ENCODE measurements at places on chromosomes 6 and 20. TPM values are rescaled to one million over a fixed set of nuclear protein-coding genes. Genes with fewer than 3 reads are reported as not detected.

The FOXA2 gene
- polyA plus RNA-seq, result not detected

The PRDM1 gene
- polyA plus RNA-seq, result 1.1 TPM

The FILIP1 gene
- 1.9 TPM for polyA plus RNA-seq

DNA sequence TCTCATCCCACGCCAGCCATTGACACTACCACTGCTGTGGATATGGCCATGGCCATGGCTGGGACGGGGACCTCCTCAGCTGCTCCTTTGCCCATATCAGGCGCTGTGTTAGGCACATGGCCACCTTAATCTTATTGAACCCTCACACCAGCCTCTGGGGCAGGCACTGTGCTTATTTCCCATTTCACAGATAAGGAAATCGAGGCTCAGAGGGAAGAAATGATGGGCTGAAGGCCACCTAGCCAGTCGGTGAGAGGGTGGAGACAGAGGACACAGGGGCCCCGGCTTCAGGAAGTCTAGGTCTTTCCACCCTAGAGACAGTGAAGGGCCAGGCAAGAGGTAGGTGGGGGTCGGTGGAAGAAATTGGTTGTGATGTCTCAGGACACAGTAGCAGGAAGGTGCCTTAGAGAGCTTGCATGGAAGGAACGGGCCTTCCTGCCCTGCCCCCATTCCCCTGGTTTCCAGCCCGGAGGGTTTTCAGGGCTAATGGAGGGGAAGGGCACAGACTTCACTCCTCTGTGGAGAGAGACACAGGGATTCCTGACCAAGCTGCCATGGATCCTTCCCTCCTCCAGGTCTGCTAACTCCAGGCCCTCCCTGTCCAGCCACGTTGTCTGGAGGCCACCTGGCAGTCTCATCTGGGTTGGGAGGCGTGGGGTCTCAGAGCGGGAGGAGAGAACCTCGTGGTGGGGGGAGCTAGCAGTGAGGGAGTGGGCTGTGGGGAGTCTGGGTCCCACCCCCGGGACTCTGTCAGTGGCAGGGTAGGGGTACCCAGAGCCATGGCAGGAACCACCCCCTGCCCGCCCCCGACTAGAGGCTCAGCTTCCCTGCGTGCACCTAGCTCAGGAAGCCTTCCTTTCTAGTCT lies 120.4 kb downstream of the VEGFA start:
- no peak for DNase-seq

GRCh38 chr6:124546601-124547000 lies 415.6 kb upstream of the RNF217 start:
- no peak for DNase-seq

The OR2H1 gene
- not detected for polyA plus RNA-seq

- no peak for DNase-seq
Observed at GRCh38 chr6:158589366-158589765, 29.5 kb downstream of the TMEM181 start.

The PPP1R3G gene
- 1.2 TPM for polyA plus RNA-seq

GRCh38 chr6:47144306-47144705 lies 102.2 kb upstream of the ADGRF1 start:
- DNase-seq, result no peak

DNA sequence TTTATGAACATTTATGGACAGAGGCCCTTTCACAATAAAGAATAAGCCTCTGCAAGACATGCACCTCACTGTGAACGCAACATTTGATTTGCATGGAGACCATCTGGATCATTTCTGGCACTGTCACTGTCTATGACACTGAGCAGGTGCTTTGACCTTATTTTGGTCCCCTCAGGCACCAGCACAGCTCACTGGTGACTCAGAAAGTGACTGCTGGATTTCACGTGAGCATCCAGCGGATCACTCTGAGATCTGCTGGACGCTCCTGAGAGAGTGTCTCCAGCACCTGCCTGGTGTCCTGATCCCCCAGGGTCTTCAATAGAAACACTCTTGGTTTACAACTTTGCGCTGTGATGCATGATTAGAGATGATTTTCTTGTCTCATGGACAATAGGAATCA lies 375.7 kb downstream of the TENT5A start:
- DNase-seq, result no peak

DNA sequence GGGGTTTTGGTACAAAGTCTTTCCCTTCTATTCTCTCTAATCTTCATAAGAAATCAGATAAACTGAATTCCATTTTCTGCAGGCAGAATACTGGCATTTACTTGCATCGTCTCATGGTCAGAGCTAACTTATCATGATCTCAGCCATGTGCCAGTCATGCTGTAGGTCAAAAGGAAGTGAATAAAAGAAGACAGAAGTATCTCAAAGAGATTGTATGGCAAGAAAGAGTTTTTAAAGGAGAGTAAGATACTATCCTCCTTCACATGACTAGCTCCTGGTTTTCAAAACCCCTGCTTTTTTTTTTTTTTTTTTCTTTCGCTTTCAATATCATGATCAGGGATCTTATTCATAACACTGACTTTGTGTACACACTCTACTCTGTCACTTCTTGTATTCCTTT lies 398.3 kb downstream of the C6orf118 start:
- no peak for DNase-seq

- DNase-seq, result no peak
Observed at GRCh38 chr6:9405825-9406224, 970.5 kb upstream of the SLC35B3 start.

DNA sequence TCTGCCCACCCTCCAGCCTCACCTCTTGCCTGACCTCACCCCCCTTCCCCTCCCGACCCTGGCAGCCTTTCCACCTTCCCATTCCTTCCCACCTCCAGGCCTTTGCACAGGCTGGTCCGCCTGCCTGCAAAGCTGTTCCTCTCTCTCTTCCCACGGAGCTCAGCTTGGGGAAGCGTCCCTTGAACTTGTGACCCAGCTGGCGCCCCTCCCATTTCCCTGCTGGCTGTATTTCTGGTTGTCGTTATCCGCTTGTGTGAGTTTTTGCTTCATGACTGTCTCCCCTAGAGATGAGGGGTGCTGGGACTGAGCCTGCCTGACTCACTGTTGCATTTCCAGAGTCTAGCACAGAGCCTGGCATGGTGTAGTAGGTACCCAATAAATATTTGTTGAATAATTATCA lies 32.5 kb downstream of the VSTM2L start:
- peak; percentile 15 for DNase-seq

The MAFB gene
- polyA plus RNA-seq, result 12.4 TPM

The COL11A2 gene
- 1.7 TPM for polyA plus RNA-seq

The GATA5 gene
- 0.68 TPM for polyA plus RNA-seq

- no peak for DNase-seq
Observed at GRCh38 chr6:63672582-63673129, 37.1 kb downstream of the PHF3 start.

- DNase-seq, result no peak
Observed at GRCh38 chr6:140636908-140637402, 1262.5 kb upstream of the CITED2 start.

- DNase-seq, result no peak
Observed at GRCh38 chr6:132161283-132161682, 210.1 kb upstream of the CCN2 start.

The SLC17A2 gene
- polyA plus RNA-seq, result not detected

DNA sequence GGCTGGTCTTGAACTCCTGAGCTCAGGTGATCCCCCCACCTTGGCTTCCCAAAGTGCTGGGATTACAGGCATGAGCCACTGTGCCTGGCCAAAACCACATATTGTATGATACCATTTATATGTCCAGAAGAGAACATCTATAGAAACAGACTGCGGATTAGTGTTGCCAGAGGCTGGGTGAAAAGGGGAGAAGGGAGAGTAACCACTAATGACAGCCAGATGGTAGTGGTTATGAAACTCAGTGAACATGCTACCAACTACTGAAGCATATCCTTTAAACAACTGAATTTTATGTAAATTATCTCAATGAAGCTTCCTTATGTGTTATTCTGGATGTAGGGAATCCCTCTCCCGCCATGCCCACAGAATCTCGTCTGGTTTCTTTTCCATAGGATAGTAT lies 15.7 kb downstream of the SLC23A2 start:
- DNase-seq, result no peak

GRCh38 chr6:157227202-157228166 lies 95.8 kb downstream of the TMEM242 start:
- DNase-seq, result no peak

DNA sequence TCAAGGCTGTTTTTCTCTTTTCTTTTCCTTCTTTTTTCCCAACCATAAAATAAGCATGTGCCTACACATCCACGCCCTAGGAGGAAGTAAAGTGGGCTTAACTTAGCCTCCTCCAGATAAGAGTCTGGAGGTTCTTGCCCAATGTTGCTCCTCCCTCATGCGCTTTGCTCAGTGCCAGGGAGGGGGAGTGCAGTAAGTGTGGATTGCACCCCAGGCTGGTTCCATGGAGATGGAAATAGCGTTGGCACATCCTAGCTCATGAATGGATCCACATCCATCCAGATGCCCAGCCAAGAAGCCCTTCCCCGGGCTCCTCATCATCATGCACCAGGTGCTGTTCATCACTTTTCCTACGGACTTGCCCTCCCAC lies 58.2 kb downstream of the NEDD9 start:
- DNase-seq, result no peak

The CCDC170 gene
- polyA plus RNA-seq, result 3.5 TPM

DNA sequence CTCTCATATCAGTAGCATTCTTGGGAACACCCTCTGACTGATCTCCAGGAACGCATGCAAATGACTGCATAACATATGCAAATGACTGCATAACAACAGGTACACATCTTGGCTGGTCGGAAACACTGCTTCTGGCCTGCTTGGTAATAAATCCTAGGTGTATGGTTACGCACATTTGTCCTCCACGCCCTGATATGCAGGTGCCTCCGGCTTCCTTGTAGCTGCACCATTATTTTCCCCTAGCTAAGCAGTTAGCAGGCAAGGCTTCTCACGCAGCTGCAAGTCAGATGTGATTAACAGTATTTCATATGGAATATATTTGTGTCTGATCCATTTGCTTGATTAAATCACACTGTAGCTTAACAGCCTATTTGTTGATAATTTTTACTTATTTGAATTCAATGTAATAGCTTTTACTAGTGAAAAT lies 5.9 kb downstream of the RPS6KA2 start:
- no peak for DNase-seq

GRCh38 chr6:63140692-63141318 lies 70.5 kb upstream of the FKBP1C start:
- no peak for DNase-seq

The ITPR3 gene
- polyA plus RNA-seq, result 21.6 TPM

The TUBB2A gene
- polyA plus RNA-seq, result 13.6 TPM

The ADNP gene
- 37.8 TPM for polyA plus RNA-seq

DNA sequence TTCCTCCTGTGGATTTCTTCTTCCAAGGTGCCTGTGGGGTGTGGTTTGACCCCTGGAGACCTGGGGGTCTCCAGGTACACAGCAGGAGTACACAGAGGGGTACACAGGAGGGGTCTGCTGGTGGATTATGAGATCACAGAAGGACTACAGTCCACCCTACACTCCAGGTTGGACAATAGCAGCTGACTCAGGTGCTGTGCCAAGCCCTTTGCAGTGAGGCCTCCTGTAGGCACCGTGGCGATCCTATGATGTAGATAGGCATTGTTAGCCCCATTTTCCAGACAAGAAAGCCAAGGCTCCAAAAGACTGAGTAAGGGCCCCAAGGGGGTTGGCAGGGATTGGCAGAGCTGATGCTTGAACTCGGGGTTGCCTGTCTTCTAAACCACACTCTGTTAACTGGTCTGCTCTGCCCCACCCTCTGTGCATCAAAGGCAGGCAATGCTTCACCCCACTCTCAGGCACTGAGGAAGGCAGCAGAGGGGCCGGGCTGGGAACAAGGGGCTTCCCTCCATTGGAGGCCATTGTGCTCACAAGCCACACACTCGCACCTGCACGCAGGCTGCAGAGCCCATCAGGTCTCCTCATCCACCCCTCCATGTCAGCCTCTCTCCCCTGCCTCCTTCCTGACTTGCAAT lies 77.5 kb upstream of the SIRPA start:
- peak; percentile 6 for DNase-seq

DNA sequence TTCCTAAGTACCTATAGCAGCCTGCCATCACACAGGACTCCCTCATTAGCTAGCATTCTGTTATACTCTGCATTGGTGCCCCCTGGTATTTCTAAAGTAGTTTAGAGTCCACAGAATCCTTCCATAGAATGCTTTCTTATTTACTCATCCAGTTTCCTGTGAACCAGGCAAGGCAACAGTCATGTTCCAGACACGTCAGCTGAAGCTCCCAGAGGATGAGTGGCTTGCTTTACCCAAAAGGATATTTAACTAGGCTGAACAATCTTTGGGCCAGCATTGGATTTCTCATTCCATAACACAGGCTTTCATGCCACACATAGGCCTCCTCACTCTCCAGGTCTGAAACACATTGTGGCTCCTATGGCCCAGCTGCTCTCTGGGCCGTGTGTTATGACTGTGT lies 203.8 kb upstream of the MAP3K7 start:
- no peak for DNase-seq

DNA sequence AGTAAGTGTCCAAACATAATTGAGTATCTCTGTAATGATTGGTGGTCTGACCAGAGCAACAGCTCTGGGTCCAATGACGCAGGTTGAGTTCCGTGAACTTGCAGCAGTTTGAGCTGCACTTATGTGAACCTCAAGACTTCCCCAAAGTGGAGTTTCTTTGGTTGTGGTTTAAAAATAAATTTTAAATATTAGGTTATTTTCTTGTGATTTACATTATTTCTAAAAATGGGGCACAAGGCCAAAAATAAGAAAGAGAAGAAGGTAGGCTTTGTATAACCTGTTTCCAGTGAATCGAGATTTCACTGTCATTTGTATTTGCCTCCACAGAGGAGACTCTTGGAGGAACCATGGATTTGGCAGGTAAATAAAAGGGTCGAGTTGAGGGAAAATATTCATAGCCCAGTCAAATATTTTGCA lies 166.4 kb upstream of the ZNF217 start:
- DNase-seq, result no peak

The PRL gene
- not detected for polyA plus RNA-seq

GRCh38 chr20:14604143-14604542 lies 266.7 kb upstream of the FLRT3 start:
- DNase-seq, result no peak

DNA sequence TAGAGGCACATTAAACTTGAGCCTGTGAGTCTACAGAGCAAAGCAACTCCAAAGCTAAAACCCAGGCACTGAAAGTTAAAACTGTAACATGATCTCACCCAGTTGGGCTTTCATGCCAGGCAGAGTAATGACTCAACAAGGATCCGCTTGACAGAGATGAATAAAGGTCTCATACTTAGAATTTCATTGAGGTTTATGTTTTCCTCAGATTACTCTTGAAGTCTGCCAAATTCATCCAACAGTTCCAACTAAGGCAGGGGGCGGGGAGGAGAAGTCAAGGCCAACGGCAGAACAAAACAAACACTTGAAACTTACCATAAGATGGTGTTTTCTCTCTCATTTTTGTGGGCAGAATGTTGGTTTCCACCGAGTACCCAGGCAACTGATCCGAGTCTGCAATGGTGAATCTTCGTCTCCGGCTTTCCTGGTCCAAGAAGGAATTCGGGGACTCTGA lies 54.0 kb upstream of the IPCEF1 start:
- DNase-seq, result peak; percentile 50

- DNase-seq, result peak; percentile 36
Observed at GRCh38 chr6:168124158-168124557, 45.1 kb upstream of the FRMD1 start.

DNA sequence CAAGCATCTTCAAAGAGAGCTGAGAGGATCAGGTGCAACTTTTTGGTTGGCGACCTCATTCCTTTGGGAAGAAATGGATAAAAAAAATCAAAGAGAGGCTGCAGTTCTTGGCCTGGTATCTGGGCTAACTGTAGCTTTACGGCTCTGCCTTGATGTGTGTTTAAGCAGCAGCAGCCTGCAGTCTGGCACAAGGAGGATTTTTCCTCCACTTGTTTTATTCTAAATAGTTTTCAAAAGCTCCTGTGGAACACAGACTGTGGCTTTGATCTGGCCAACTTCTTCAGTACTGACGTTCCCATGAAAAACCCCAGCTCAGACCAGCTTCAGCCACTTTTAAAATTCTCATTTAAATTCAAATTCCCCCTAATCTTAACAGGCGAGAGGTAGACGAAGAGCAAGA lies 137.3 kb downstream of the HDGFL1 start:
- DNase-seq, result no peak

Data from adrenal gland (tissue), 19 donors.